ENCODE measurements at places on chromosomes 2 and 18. TPM values are rescaled to one million over a fixed set of nuclear protein-coding genes. Genes with fewer than 3 reads are reported as not detected.
A peak's percentile ranks its signal among the peaks of the same experiment; 100 is the strongest.

DNA sequence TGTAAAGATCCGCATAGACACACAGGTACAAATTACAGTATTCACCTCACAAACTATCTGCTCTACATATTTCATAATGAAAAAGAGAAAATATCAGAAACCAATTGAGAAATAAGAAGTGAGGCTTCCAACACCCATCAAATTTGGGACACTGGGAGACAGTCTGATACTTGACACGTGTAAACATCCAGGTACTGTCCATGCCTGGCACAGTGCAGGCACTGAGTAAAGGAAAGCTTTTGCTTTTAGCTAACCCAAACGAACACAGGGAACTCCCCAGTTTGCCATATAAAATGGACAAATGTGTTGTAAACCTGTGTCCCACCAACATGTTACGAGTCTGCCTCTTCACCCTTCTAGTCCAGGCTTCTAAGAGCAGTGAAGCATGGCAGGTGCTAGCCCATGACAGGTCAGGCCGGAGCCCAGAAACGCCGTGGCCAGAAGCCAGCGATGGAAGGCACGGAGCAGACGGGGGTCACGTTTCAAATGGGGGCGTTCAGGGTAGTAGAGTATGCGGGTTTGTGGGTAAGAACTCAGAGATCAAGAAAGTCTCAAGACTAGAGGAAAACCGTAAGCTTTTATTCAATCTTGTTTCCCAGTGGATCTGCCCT, 27.0 kb downstream of the CDH2 start:
- no peak for DNase-seq

GRCh38 chr2:239150125-239151011, 250.5 kb downstream of the HDAC4 start:
- no peak for DNase-seq

IL18RAP gene
- 0.22 TPM for total RNA-seq

GALNT13 gene
- total RNA-seq, result not detected

- no peak for DNase-seq
Measured at GRCh38 chr2:219772103-219772635, 144.7 kb downstream of the SLC4A3 start.

GRCh38 chr2:186737732-186738508, 44.1 kb downstream of the FAM171B start:
- no peak for DNase-seq

- DNase-seq, result peak; percentile 30
Measured at GRCh38 chr2:121519732-121520640, 10.7 kb upstream of the RNU4ATAC start.

CCBE1 gene
- 1.0 TPM for total RNA-seq

DNA sequence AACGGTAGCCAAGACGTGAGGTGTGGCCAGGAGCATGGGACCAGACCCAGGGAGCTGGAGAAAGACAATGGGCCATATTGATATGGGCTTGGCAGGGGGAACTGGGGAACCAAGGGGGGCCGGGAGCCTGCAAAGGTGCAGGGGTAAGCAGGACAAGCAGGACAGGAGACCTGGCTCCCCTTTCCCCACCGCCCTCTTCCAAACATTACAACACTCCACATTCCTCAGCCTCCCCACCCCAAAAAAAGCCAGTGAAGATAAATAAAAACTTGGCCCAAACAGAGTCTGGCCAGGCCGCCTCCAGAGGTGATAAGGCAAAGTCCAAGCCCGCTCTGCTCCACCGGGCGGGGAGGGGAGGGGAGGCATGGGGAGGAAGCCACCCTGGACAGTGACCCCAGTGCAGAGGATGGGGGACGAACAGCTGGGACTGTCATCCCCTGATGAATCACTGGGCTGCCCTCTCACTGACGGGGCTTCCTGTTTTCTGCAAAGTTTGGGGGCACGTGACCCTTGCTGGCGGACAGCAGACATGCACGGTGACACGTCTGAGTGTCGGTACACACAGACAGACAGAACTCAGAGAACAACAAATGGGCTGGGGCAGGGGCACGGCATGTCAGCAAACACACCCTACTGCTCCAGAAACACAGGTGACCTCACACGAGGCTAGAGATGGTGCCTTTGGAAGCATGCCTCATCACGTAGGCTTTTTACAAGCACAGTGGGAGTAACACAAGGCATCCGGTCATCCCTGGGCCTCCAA, 100.2 kb downstream of the TNS1 start:
- peak; percentile 90 for DNase-seq

- DNase-seq, result no peak
Measured at GRCh38 chr2:203718087-203718486, 11.6 kb downstream of the CD28 start.

DNA sequence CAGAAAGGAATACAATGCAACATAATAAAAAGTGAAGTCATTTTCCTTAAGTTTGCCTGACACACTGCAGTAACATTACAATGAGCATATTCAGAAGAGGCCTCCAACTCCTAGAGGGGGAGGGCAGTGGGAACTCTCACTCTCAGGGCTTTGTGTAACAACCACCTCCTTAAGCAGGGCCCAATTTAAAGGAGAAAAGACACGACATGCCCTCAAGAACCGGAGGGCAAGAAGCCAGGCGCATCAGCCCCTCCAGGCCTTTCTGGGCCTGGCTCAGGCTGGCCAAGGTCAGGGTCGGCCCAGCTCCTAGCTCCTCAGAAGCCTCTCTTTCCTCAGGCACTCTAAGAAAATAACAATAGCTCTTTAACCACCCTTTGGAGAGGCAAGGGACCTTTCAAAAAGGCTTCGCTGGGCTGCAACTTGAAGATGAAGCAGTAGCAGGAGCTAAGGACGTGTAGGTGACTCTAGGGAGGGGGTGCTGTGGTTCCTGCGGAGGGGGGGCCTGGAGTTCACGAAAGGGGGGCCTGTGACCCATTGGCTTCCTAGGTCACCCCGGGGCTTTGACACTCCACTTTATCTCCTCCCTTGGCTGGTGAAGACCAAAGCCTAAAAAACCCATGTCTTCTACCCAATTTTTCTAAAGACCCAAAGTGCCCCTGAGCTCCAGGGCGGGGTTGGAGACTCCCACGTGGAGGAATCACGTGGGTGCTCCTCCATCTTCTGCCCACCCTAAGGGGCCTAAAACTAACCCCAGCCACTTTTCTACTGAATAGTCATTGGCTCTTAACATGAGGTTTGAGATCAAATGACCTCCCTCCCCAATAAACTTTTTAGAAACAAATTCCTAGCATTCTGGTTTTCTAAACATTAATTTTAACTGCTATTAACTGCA, 13.3 kb downstream of the SERTAD2 start:
- DNase-seq, result no peak

GRCh38 chr2:218295029-218295428, 2.7 kb upstream of the TMBIM1 start:
- no peak for DNase-seq

- DNase-seq, result no peak
Measured at GRCh38 chr2:149098701-149099100, 60.2 kb downstream of the LYPD6B start.

- DNase-seq, result no peak
Measured at GRCh38 chr2:231693956-231694355, 14.4 kb upstream of the PTMA start.

PARD6G gene
- 10.4 TPM for total RNA-seq

DNA sequence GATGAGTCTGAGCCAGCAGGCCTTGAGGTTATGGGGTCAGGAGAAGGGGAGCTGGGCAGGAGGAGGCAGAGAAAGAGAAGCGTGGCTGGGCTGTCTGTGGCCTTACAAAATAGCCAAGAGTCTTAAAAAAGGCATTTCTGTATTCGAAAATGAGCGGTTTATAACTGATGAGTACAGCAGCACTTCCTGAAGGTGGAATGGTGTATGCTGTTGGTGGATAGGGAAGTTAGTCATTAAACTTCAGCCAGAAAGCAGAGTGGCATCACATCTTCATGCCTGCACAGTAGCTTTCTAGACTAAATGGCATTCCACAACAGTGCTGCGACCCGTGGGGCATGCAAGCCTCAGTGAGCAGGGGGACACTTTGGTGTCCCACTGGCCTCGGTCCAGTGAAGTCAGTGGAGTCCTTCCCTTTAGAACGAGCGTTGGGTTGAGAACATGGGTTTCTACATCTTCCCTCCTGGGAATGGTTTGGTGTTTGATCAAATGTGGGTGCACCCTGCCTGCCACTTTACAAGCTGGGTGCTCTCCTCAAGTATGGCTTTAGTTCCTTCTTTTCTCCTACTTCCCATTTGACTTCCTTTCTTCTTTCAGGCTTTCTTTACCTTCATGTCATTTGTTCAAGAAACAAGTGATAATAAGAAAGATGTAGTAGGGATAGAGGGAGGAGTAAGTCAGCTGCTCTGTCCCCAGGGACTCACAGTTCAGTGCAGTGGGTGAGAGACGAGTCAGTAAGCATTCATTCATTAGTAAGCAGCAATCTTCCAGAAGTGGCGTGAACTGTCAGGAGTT, 96.3 kb downstream of the ARMC9 start:
- DNase-seq, result no peak
